ENCODE measurements at places on chromosomes 5 and 9.

DNA sequence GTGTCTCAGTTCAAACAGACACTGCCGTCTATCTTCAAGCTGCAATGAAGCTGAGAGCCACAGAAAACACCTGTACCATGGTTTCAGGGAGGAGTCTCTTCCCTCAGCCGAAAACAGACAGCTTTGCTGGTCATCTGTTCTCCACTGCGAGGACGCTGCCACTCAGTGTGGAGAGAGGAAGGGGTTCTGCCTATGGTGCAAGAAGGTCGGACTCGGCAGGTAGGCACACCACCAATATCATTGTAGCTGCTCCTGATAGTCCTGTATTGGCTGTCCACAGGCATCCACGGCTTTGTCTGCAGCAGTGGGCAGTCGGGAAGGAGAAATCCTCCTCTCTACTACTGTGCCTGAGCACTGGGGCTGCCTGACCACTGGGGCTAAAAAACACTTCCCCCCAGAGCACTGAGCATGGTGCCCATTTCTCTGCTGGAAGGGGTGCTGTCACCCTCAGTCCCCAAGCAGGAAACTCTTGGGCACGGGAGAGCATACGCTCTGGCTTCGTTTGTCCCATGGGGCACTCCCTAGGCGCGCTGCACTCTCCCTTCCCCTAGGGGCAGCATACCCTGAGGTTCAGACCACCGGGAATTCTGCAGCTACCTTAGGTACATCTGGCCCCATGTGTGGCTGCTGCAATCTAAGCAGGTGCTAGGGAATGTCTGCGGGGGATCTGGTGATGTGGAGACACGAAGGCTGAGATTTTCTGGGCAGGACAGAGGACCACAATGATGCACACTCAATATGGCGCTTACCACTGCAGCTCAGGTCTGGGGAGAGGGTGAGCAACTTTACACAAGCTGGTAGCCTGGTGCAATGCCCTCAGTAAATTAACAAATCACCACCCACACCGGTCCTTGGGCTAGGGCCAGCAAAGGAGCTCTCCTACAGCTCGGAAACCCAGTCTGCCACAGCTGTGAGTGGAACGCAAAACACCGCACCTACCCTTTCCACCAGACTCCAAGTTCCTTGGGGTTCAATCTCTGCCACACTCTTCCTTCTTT lies 880.9 kb upstream of the SEMA6A start:
- no peak for DNase-seq

DNA sequence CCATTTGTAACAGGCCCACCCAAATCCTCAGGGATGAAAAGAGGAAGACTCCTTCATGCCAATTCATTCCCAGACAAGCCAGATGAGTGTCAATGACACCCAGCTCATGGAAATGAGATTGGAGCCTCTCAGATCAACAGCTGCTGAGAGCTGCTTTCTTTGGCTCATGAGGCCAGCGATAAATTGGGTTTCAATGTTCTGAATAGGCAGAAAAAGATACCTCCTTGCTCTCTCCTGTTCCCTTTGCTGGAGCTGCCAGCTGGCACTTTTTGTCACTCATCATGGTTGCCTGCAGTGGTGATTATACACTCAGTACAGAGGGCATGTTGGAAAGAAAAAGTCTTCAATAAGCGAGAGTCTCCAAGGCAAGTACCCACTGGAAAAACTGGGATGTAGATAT lies 47.1 kb downstream of the SH3RF2 start:
- DNase-seq: no peak

DNA sequence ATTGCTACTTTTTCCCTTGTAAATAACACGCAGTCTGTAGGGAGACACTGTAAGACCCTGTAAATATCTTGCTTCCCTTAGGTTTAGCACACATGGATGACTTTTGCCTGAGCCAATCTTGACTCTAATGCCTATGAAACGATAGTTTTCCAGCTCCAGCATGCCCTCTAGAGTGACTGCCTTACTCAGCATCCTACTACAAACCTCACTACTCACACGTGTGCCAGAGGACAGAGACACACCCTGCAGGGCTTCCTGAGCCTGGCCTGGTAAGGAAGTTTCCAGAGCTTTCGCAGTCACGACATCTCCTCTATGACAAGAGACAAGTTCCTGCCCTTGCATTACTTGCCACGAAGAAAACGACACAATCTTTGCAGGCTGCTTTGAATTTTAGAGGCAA lies 138.1 kb downstream of the ATPSCKMT start:
- no peak for DNase-seq

- no peak for DNase-seq
These were observed 155.0 kb downstream of the TLE1 start for GRCh38 chr9:81534138-81534875.

DNA sequence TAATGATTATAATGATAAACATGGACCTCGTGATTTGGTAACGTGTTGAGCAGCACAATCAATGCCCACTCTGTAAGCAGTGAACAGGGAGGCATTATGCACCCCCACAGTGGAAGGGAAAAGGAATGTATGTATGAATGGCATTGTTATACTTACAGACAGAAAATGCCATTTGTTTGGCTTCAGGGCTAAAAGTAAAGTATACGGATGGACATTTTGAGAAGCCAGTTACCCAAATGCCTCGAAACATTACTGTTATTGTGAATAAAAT lies 260.2 kb upstream of the PPP1R2B start:
- no peak for DNase-seq

- DNase-seq: no peak
These were observed 38.8 kb upstream of the RPL26L1 start for GRCh38 chr5:172920447-172920849.

GRCh38 chr5:107496466-107496865 lies 174.3 kb downstream of the EFNA5 start:
- no peak for DNase-seq

DNA sequence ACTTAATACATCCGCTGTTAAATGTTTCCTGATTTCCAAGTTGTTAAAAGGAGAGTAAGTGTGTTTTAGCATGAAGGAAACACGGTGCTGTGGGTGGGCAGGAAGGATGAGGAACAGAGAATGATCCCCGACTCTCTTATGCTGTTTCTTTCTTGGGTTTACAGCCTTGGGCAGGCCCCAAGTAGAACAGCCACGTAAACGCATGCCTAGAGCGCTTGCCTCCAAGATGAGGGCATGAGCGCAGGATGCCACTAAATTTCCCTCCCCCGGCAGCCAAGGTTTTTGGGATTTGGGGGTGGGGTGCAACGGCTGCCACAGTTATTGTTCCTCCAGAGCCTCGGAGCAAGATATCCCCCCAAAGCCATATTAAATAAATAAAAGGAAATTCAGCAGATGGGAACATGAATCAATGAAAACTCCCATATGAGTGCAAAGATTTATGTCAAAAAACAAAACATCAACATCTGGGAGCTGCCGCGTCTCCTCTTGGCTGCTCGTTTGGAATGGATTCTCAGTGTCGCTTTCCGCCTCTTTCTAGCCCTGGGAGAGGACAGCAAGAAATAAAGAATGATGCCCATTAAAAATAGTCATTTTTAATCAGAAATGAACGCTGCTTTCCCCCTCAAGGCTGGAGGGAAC lies 10.0 kb upstream of the DELE1 start:
- no peak for DNase-seq

GRCh38 chr5:166074582-166075481 lies 2216.6 kb upstream of the WWC1 start:
- no peak for DNase-seq

- no peak for DNase-seq
These were observed 73.2 kb upstream of the SLIT3 start for GRCh38 chr5:169374111-169374510.

GRCh38 chr5:180599981-180600553 lies 8.8 kb upstream of the SCGB3A1 start:
- no peak for DNase-seq

DNA sequence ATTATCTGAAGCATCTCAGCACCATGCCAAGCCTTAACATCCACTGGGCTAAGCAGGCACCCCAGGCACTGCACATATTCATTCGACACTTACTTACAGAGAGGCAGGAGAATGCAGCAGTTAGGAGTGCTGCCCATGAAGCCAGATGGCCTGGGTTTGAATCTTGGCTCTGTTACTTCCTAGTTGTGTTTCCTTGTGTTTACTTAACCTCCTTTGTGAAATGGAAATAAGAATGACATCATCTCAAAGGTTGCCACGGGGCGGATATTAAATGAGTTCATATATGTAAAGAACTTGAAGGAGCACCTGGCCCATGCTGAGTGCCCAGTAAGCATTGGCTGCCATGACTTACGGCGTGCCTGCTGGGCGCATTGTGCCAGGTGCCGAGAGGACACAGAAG lies 565.2 kb downstream of the CDK5RAP2 start:
- no peak for DNase-seq

DNA sequence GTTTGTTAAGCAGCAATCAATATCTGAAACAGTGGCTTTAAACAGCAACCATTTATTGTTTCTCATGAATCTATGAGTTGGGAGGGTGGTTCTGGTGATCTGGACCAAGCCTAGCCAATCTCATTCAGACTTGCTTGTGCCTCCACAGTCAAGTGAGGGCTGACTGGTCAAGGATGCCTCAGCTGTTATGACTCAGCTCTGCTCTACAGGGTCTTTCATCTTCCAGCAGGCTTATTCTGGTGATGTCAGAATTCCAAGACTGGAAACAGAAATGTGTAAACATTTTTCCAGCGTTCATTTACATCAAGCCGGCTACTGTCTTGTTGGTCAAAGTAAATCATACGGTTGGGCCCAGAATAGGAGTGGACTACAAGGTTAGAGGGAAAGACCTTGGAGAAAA lies 2.5 kb upstream of the PIP5K1B start:
- DNase-seq: no peak

GRCh38 chr9:15491950-15492349 lies 18.8 kb downstream of the PSIP1 start:
- no peak for DNase-seq

GRCh38 chr9:134283111-134283515 lies 43.1 kb upstream of the RXRA start:
- no peak for DNase-seq

DNA sequence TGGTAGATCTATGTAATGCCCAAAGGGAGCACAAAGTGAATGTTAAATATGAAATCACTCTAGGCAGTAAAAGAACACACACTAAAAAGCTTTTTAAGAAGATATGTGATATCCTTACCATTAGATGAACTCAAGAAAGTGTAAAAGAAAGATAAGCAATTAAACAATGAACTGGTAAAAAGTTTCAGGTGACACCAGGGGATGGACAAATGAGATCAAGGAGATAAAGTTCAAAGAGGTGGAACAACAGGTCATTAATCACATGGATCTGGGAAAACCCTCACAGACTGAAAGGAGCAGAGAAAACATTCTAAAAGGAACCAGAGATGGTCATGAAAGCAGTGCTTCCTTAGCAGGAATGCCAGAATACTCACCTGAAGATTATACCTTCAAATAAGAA lies 40.7 kb downstream of the LHFPL2 start:
- DNase-seq: no peak

DNA sequence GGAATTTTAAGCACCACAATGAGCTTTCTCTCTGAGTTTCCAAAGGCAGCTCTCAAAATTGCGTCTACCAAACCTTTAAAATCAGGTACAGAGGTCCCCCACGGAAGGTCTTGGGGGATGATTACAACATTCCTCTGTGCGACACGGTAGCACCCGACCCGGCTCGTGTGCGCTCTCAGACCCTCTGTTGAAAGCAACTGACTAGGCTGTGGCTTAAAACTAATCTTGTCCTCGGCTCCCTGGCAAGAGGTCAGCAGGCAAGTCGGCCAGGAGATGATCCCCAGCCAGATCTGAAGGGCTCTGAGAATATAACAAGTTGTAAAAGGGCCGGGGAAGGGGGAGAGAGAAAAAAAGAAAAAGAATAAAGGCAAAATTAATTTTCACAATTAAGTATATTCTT lies 92.6 kb upstream of the LMX1B start:
- DNase-seq: no peak

- DNase-seq: no peak
These were observed 77.4 kb downstream of the SLIT3 start for GRCh38 chr5:169223595-169223953.

GRCh38 chr5:143066556-143067281 lies 296.5 kb downstream of the ARHGAP26 start:
- no peak for DNase-seq

DNA sequence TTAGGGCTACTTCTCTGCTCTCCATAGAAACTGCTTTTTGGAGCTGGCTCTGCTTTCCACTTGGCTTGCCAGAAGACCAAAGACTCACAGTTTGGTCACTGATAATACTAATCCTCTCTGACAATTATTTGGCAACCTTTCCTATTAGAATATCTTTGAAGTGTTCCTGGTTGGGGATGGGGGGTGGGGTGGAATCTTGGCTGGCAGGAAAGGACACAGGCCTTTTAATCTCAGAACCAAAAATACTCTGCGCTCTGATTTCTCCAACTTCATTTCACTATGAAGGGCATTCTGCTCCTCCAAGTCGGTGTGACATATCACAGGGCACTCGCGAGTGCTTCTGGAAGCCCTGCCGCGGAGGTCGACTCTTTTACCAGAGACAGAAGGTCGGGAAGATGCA lies 1329.0 kb upstream of the WWC1 start:
- DNase-seq: no peak

DNA sequence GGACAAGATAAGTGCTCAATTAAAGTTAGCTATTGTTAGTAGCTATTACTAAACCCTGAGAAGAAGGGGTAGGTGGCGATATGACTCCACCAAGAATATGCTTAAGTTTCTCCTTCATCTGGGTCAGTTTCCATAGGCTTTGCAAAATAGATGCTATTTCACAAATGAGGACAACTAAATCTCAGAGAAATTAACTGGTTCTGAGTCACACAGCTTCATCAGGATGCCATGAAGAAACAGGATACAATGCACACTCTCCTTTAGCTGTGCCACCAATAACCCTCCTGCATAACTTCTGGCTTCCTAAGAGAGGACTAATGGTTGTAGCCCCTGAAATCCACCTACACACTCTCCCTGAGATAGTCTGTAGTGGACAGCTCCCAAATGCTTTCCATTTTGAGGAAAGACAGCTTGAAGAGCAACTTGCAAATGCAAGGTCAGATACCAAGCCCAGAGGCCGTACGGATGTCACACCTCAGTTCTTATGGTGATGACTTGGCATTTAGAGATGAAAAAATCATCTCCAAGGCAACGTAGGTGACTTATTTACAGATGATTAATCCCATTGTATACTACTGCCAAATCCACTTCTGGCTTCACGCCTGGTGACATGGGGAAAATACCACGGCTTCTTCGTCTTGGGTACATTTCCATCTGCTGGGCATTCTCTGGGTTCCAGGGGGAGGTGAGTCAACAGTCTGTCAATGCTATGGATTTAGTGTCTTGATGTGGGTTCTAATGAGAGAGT lies 251.4 kb upstream of the IL12B start:
- peak; percentile 92 for DNase-seq

- no peak for DNase-seq
These were observed 10.4 kb downstream of the FCN2 start for GRCh38 chr9:134891053-134891452.

GRCh38 chr9:90881648-90882047 lies 80.0 kb downstream of the SYK start:
- no peak for DNase-seq

GRCh38 chr9:71446106-71446472 lies 322.2 kb downstream of the CEMIP2 start:
- DNase-seq: no peak
